ENCODE measurements at places on chromosomes 4 and X.
A peak's percentile ranks its signal among the peaks of the same experiment; 100 is the strongest.

GRCh38 chrX:50099331-50099730 lies 101.5 kb downstream of the AKAP4 start:
- DNase-seq = no peak

- DNase-seq = no peak
These were observed 10.0 kb upstream of the MTM1 start for GRCh38 chrX:150558424-150558823.

GRCh38 chr4:141705747-141706377 lies 69.5 kb downstream of the IL15 start:
- no peak for DNase-seq

DNA sequence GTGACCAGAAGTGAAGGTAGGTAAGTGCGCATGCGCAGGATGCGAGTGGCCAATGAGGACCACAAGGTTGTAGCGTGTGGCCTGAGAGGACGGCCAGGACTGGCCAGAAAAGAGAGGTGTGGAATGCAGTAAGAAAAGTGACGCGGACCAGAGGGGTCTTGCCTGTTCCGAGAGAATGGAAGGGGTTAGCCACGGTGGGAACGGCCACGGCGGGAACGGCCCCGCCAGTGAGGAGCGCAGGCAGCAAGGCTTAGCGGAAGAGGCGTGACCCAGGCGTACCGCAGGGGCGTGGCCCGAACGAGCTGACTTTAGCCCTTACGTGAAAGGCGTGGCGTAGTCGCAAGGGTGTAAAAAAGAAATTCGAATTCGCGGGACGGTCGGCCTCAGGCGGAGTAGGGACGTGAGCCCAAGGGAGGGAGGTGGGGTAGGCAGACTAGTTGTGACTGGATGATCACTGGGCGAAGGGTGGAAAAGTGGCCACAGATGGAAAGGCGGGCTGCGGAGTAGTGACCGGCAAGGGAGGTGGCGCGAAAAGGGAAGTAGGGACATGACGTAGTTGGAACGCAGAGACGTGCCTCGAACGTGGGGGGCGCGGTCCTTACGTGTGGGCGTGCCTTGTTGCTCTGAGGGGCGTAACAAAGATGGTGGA lies 10.4 kb upstream of the CLTRN start:
- peak; percentile 69 for DNase-seq

DNA sequence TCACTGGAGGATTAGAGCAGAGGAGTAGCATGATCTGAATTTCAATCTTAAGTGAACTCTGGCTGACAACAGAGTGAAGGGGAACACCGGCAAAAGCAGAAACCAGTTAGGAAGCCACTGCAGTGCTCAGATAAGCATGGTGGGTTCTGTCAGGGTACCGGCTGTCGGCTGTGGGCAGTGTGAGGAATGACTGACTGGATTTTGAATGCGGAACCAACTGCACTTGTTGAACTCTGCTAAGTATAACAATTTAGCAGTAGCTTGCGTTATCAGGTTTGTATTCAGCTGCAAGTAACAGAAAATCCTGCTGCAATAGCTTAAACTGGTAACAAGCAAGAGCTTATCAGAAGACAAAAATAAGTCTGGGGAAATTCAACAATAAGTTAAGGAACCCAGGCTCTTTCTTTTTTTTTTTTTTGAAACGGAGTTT lies 5.2 kb downstream of the HTT start:
- DNase-seq = no peak

GRCh38 chrX:80207327-80207726 lies 192.8 kb downstream of the TBX22 start:
- no peak for DNase-seq

DNA sequence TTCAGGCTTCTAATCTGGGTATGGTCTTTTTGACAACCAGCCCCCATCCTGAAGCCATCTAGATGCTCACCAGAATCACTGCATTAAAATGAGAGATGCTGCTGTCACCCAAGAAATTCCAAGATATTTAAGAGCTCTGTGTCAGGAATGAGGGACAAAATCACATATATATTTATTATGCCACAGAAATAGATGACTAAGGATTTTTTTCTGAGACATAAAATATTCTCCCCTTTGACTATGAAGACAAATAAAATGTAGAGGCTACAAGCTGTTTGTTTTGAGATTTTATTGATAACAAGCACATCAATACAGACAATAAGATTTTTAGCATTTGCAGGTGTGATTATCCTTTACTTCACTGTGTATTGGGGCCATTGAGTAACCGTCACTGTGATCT lies 77.4 kb downstream of the COMMD8 start:
- DNase-seq = no peak

GRCh38 chr4:15851969-15852368 lies 73.8 kb downstream of the CD38 start:
- DNase-seq = no peak
